ENCODE measurements at places on chromosomes 1 and 21.

DNA sequence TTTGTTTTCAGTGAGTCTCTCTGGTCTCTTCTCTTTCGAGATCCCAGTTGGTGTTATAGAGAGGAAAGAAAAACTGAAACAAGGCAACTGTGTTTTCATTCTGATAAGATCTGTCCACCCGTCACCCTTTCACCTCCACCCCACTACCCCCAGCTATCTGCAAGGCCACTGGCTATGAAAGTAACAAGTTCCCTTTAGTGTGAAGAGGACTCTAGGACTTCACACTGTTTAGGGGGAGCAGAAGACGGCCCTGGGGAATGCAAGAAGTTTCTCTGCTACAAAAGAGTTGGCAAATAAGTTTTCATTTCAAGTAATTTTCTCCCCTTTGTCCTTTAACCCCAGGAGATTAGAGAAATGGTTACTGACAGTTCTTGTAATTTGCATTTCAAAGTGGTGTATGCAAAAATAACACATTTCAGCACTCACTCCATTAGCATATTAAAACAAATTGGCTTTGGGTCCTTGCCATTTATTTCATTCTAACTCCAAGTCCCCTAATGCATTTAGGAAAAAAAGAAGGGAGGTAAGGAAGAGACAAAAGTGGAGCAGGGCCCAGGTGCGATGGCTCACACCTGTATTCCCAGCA is 79.6 kb upstream of the PPM1J start:
- no peak for DNase-seq

- no peak for DNase-seq
Observed at GRCh38 chr1:27928216-27928954, 6.4 kb upstream of the SMPDL3B start.

- no peak for DNase-seq
Observed at GRCh38 chr1:234997896-234998741, 130.5 kb downstream of the TOMM20 start.

DNA sequence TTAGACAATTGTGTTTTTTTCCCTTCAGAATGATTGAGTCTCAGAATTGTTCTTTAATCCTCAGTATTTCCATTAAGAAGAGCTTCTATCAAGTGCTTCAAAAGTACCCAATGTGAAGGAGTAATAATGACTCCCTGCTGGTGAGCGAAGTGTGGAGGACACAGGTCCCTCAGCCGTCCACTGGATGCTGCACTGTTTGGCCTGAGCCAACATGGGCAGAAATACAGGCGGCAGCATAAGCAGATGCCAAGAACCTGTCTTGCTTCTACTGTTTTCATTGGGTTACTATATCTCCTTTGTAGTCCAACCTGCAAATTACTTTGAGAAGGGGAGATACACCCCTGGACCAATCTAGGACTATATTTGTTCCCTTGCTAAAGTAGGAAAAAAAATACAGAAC is 55.3 kb upstream of the DPH5 start:
- DNase-seq, result no peak

DNA sequence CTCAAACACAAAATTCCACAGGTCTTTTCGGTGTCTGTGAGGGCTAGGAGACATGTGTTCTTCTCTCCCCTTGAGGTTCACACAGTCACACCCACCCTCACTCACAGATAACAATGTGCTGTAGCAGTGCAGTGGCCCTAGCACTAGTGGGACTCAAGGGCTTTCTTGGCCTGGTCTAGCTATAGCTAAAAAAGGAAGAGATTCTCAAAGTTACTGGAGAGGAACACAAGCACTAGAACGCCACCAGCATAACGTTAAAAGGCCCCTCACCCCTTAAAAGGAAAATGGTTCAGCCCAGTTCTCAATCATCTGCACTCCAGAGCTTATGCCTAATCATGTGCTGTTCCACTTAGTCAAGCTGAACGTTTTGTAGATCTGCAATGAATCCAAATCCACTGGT is 39.5 kb downstream of the RGS8 start:
- DNase-seq, result no peak

DNA sequence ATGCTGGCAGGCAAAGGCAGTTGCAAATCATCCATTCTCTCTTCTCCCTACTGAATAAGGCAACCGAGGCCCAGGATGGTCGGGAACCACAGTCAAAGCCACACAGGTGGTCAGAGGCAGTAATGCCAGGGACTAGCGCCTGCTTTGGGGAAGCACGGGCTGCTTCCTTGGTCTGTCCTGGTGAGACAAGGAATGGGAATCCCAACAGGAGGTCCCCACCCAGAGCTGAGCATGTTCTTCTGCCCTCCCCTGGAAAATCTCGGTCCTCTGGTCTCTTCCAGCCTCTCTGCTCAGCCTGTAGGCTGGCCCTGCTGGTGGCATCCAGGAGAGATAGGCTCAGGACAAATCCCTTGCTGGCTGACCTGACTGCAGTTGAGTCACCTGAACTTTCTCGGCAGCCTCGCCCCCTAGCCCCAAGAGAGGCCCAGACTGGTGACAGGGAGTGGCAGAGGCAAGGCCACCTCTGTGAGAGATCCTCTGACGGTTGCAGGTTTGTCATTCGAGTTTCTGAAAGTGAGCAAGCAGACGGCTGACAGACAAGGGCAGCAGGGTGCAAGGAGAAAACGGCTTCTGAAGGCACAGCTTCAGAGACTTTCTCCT is 5.8 kb downstream of the OLIG1 start:
- DNase-seq, result no peak

GRCh38 chr1:161068306-161069234 is 1.1 kb downstream of the ARHGAP30 start:
- peak; percentile 66 for DNase-seq

GRCh38 chr1:156488566-156489165 is 11.9 kb downstream of the MEF2D start:
- no peak for DNase-seq

- DNase-seq, result no peak
Observed at GRCh38 chr1:163844459-163844858, 522.7 kb downstream of the NUF2 start.

GRCh38 chr21:16096988-16097387 is 367.2 kb downstream of the USP25 start:
- no peak for DNase-seq

DNA sequence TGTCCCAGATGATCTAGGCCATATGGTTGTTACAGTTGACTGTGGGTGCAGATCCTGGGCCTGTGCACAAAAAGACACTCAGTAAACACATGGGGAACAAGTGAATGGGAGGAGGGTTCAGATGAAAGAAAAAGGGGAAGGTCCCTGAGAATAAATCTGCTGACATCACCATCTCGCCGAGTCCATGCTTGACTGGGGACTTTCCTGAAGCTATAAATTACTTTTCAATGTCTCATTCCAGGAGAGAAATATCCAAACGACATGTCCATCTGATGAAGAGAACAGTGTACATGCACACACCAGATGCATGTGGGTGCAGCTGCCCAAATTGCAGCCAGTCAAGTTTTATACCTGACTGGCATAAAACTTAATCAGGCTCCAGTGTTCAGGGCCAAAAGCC is 109.0 kb downstream of the HIVEP3 start:
- no peak for DNase-seq

- no peak for DNase-seq
Observed at GRCh38 chr1:59422921-59423575, 126.2 kb downstream of the FGGY start.

- no peak for DNase-seq
Observed at GRCh38 chr1:218620956-218621355, 275.8 kb downstream of the TGFB2 start.

GRCh38 chr21:27070861-27071670 is 104.2 kb upstream of the ADAMTS5 start:
- DNase-seq, result no peak

DNA sequence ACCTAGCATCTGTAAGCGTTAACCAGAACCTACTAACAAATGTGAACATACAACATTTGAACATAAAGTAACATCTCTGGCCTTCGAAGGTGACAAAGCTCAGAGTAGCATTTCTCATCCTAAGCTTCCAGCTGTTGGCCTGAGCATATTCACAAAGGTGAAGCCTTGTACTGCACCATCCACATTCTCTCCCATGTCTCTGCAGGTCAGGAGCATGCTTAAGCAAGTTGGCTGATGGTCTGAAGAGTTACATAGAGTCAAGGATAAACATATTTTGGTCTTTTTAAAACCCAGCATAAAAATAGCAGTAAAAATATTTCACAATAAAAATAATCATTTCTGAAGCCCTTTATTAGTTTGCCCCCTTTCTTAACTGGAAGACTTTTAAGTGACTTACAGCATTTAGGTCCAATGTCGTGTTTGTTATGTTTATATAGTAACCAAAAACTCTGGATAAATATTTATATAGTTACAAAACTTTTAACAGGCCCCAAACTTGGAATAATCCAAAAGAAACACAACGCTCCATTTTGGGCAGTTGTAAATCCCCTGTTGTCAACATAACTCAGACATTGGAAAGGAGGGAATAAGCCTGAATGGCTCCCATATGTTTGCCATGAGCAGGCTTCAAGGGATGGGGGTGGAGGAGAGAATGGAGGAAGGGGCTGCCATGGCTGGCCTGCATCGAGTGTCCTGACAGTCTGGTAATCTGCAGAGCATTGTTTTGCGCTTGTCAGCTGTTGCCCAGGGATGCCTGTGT is 42.8 kb upstream of the ENAH start:
- no peak for DNase-seq

GRCh38 chr1:61851849-61852669 is 109.8 kb downstream of the PATJ start:
- DNase-seq, result no peak

GRCh38 chr21:44405091-44405947 is 50.0 kb upstream of the LRRC3 start:
- DNase-seq, result no peak

DNA sequence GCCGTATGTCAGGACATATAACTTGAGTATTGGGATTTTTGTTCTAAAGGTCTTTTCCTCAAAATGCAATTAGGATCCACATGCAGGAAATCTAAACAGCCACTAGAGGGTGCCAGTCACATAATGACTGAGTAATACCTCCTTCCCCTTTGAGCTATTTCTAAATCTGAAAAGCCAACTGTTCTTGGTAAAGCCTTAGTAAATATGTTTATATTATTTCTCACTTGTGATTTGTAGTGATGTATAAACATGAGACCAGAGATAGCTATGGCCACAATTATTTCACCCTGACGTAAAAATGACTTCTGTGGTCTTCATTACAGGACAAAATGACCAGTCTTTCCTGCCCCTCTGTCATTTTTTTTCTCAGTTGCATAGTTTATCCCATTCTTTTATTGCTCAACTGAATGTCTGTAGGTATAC is 41.0 kb upstream of the DR1 start:
- no peak for DNase-seq

GRCh38 chr1:90107990-90108389 is 113.1 kb downstream of the ZNF326 start:
- DNase-seq, result no peak

DNA sequence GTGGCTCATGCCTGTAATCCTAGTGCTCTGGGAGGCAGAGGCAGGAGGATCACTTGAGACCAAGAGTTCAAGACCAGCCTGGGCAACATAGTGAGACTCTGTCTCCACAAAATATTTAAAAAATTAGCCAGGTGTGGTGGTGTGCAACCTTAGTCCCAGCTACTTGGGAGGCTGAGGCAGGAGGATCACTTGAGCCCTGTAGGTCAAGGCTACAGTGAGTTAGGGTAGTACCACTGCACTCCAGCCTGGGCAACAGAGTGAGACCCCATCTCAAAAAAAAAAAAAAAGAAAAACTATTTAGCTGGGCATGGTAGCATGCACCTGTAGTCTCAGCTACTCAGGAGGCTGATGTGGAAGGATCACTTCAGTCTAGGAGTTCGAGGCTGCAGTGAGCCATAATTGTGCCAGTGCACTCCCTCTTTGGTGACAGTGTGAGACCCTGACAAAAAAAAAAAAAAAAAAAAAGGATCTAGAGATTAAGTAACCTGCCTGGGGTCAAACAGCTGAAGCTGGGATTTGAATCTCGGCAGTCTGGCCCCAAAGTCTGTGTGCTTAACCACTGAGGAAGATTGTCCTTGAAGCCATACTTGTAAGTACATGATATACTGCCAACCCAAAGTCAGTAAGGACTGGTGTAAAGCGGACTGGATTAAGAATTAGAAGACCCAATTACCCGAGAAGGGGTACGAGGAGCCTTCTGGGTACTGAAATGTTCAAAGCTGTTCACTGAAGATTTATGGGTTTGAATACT is 31.8 kb downstream of the LRRN2 start:
- DNase-seq, result no peak

DNA sequence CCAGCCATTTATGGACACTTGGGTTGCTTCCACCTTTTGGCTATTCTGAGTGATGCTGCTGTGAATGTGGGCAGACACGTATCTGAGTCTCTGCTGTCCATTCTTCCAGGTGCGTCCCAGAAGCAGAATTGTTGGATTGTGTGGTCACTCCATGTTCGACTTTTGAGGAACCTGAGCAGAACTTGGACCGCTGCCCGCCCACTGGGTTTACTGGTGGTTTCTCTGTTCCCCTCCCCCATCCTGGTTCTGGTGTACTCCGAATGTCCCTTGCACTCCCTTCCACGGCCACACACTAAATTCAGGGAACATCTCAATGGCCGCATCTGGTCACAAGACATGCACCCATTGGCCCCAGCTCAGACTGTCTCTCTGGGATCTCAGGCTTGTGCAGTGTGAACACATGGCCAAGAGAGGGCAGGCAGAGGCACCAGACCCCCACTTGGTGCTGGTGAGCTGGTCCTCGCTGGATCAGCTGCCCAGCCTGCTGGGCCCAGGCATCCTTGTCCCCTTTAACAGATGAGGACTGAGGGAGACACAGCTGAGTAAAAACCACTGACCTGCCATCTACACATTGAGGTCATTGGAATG is 565.1 kb downstream of the NPHP4 start:
- DNase-seq, result no peak

DNA sequence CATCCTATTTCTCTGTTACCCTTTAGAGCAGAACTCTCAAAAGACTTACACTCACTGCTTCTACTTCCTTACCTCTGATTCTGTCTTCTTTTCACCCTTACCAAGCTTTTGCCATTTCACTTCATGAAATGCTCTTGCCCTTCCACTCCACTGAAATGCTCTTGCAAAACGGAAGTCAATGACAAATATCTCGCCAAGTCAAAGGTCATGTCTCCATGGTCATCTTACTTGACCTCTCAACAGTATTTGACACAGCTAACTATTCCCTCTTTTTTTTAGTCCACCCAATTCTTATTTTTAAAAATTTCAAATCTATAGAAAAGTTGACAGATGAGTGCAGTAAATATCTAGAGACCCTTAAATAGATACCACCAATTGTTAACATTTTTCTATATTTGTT is 107.7 kb downstream of the OLFML2B start:
- DNase-seq, result no peak

GRCh38 chr1:218694085-218694484 is 348.9 kb downstream of the TGFB2 start:
- no peak for DNase-seq

- DNase-seq, result no peak
Observed at GRCh38 chr1:235131961-235132360, 3.3 kb upstream of the TOMM20 start.

All from activated CD4-positive, alpha-beta T cell treated with anti-CD3 and anti-CD28 coated beads, Interleukin-2, amount 50 U/mL, for 24 hours (primary cell).